H7 (cell line): ENCODE measurements at places on chromosomes 16 and 17. TPM values are rescaled to one million over a fixed set of nuclear protein-coding genes. Genes with fewer than 3 reads are reported as not detected.
A peak's percentile ranks its signal among the peaks of the same experiment; 100 is the strongest.

The SLC16A13 gene
- total RNA-seq = 0.37 and 0.48 TPM in 2 replicates

The MYH11 gene
- total RNA-seq = not detected in 2 replicates

GRCh38 chr17:61351745-61352407, 47.8 kb upstream of the TBX2 start:
- DNase-seq = no peak

GRCh38 chr17:43810226-43810715, 22.7 kb downstream of the MPP3 start:
- peak; percentile 47 for DNase-seq

DNA sequence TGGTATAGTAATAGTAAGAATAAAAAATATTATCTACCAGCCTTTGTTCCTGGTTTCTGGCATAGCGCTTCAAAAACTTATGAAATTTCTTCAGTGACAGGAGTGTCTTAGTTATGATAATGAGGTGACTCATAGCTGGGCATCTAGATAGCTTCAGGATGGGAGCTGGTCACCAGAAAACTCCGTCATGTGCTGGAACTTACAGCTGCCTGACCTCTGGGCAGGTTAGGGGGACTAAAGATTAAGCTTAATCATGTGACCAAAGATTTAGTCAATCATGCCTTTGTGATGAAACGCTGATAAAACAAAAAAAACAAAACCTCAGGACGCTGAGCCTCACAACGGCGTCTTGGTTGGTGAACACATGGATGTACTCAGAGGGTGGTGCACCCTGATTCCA, 154.2 kb downstream of the MYO1D start:
- DNase-seq = no peak

GRCh38 chr17:17401271-17401781, 75.5 kb upstream of the MED9 start:
- peak; percentile 89 for DNase-seq

DNA sequence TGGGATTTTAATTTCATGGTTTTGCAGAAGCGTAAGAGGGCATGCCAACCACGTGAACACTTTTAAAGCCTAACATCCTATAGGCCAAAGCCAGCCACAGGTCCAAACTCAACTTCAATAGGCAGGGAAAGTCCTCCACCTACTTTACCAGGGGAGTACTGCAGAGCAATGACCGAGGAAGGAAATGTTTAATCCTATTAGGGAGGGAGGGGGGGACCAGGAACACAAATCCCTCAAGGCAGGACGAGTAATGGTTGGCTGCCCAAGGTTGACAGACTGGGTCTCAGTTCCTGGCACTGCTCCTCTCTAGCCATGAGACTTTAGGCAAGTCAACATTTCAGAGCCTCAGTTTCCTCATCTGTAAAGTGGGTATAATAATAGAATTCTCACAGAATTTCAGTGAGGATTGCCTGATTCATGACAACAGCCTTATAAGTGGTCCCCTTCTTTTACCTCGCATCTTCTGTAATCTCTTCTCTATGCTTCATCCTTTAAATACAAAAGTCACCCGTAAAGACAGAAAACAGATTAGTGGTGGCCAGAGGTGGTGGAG, 315.8 kb downstream of the HAPSTR1 start:
- peak; percentile 19 for DNase-seq

- peak; percentile 95 for DNase-seq
Observed at GRCh38 chr17:333626-334396, 18.8 kb downstream of the RPH3AL start.

DNA sequence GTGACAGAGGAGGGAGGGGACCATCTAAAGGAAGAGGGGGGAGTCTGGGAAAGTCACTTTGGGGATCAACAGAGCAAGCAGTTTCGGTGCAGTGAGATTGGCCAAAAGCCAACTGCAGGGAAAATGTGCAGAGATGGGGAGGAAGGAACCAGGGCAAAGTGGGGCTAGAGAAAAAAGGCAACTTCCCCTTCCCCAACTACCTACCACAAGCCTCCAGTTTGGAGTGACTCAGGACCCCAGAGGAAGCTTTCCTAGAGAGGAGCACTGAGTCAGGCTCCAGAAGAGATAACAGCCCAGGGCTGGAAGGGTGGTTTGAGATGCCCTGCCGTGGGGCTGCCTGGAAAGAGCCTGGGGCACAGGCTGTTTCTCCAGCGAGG, 6.9 kb upstream of the CD300LD start:
- no peak for DNase-seq
